T follicular helper cell (primary cell): ENCODE measurements at places on chromosomes 12 and 14.
A peak's percentile ranks its signal among the peaks of the same experiment; 100 is the strongest.

- DNase-seq: no peak
These were observed 24.1 kb upstream of the SYCP3 start for GRCh38 chr12:101763246-101763931.

- no peak for DNase-seq
These were observed 613.7 kb downstream of the DIO2 start for GRCh38 chr14:79597566-79597965.

GRCh38 chr14:49306152-49306751 lies 279.9 kb downstream of the RPS29 start:
- no peak for DNase-seq

- no peak for DNase-seq
These were observed 94.0 kb downstream of the C12orf50 start for GRCh38 chr12:87935216-87935615.

DNA sequence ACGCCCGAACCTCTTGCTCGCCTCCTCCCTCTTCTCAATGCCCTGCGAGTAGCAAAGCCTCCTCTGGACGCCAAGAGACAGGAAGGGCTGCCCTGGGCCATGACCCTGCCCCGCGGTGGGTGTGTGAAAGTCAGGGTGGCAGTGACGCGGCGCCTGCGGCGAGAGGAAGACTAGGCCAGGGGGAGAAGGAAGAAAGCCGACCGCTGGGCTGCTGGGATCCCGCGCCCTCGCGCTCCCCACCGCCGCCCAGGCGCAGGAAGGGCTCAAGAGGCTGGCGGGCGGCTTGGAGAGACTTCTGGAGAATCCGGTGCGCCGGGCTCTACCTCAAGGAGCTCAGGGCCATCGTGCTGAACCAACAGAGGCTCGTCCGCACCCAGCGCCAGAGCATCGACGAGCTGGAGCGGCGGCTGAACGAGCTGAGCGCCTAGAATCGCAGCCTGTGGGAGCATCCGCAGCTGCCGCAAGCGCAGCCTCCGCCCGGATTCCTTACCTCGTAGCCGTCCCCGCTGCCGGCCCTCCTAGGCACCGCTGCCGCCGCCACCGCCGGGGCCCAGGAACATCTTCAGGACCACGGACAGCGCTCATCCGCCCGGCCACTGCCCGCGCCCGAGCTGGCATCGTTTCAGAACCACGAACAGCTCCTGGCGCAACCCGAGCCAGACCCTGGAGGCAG lies 105.0 kb upstream of the PRB2 start:
- DNase-seq: peak; percentile 69

- DNase-seq: no peak
These were observed 8.7 kb downstream of the HDAC7 start for GRCh38 chr12:47811072-47811396.

- DNase-seq: no peak
These were observed 49.8 kb downstream of the EID3 start for GRCh38 chr12:104353012-104353981.

DNA sequence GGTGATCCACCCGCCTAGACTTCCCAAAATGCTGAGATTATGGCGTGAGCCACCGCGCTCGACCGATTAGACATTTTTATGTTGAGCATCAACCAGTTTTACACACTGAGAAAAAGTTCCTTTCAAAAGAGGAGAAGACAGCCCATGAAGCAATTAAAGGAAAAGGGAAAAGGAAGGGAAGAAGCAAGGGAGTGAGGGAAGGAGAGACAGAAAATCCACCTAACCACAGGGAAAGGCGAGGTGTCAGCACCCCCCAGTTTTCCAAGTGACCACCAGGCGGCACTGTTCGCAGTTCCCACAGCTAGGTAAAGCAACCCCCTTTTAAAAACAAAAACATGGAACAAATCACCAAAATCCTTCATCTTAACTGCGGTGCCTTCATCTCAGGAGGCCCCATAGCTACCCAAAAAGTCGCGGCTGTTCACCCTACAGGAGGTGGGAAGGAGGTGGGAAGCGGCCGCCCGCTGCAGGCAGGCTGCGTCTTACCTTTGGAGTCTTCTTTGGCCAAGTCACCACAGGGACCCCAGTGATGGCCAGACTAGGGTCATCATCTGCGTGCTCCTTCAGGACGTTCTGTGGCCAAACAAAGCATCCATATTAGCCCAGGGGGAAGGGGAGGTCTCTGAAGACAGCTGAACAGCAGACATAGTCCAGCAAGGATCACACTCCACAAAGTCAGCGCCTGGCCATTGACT lies 86.6 kb downstream of the KDM2B start:
- peak; percentile 48 for DNase-seq
